Ammon's horn (tissue), 1 donor: ENCODE measurements at places on chromosomes 6 and 20.

- DNase-seq, result no peak
Measured at GRCh38 chr6:146017672-146018071, 11.2 kb upstream of the GRM1 start.

DNA sequence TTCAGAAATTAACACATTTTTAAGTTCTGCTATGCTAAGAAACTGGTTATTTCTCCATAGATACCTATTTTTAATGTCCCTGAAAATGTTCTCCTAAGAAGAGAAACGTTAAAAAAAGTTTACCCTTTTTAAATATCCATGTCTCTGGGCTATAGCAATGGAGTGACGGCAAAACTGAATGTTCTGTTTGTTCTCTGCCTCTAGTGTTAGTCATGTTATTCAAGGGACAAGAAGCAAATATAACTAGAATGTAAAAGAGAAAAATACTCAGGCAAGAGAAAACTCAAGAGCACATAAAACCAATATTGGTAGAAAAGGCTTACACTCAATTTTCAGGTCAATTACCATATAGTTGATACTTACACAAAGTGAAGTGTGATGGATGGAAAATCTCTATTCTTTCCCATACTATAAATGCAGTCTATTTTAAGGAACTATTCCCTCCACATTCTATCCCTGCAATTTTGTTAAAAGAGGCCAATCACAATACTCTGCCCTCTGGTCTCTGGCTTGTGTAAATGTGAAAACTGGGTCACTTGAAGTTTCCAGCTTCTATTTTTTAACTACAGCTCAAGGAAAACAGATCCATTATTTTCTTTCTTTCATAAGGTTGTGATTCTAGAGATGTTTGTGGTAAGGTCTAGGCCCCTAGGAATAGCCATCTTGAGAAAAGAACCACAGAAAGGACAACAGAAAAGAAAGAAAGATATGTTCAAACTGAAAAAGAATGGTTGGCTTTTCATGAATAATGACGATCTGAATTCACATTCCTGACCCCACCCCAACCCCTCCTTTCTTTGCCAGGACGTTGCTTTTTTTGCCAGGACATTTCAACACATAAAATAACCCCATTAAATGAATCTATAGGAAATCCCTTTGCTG lies 200.3 kb upstream of the FAM83B start:
- DNase-seq, result no peak

DNA sequence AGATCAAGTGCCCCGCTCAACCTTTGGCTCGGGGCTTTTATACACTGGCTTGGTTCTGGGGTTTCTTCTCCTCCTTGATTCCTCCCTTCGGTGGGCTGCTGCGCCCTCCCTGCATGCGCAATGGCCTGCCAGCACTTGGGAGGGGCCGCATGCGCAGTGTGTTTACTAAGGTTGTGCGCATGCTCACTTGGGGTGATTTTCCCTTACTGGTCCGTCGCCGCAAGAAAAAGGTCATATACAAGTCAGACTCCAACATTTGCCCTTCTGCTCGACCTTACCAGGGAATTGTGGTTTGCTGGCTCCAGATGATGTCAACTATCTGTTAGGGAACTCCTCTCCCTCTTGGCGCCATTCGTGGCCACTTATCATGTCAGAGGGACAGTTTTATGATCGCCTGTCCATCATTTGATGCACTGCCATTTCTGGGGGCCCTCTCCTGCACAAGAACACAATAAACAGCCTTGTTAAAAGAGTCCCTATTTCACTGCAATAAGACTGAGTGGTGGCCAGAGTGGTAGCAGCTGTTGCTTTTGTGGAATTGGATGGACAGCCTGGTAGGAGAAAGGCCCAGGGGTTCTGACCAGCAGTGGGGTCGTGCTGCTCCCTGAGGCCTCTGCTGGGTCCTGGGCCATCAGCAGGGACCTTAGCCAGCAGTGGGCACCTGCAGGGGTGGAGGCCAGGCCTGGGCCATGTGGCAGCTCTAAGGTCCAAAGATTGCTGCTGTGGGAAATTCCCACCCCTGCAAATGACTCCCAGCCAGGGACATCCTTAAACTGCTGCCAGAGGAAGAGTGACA lies 2.8 kb upstream of the LBP start:
- DNase-seq, result no peak

DNA sequence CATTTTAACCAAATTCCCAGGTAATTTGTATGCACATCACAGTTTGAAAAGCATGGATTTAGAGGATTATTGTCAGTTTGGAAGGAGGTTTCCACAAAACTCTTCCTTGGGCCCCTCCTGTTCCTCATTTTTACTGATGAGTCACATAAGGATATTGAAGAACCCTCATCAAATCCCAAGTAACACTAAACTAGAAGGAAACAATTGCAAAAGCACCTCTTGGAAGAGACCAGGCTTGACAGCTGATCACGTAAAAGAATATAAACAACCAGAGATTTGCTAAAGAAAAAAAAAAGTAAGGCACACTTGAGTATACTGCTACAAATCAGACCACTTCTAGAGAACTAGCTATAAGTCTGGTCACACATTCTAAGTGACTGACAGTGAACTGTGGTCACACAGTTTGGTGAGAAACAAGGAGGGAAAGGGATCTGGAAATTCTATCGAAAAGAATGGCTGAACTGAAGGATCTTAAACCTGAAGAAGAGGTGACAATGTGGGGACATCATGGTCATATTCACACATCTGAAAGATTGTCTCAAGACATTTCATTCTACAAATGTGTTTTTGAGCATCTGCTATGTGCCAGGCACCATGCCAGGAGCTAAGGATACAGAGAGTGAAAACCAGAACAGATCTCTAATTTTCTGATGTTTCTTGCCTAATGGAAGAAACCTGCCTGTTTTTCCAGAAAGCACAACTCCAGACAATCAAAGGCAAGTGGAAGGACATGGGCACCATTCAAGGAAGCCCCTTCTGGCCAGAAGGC lies 24.1 kb downstream of the ZHX3 start:
- DNase-seq, result no peak

DNA sequence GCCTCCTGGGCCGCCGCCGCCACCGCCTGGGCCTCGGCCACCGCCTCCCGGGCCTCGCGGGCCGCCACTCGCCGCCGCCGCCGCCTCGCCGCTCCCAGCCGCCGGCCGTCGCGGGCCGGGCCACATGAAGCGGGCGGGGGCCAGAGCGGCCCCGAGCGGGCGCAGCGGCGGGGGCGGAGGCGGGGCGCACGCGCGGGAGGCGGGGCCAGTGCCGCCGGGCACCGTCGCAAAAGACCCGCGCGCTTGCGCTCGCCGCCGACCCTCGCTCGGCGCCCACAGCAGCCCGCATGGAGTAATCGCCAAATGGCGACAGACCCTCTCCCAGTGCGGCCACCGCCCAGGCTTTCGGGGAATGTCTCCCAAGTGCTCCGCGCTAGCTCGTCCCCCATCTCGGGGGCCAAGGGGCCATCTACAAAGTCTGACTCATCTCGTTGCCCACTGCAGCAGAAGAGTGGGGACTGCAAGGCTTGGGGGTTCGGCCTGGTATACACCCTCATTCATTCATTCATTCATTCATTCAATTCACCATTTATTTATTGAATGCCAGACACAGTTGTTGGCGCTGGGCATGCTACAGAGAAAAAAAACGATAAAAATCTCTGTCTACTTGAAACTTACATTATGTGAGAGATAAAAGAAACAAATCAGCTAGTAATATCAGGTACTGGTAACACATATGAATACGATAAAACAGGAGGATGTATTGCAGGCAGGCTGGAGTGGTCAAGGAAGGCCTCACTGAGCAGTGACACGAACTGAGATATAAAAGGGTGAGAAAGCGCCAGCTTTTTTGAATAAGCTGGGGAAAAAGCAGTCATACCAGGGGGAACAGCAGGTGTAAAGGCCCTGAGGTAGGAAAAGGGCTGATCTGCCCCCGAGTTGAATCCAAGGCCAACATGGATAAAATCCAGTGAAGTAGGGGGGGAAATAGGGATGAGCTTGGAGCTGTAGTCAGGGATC lies at the start of gene B4GALT5:
Gene B4GALT5, minus strand, starts transcription at position 126 of the 960 bp plus-strand sequence. CDS start 188 bp downstream, outside the sequence.
- peak; percentile 84 for DNase-seq

DNA sequence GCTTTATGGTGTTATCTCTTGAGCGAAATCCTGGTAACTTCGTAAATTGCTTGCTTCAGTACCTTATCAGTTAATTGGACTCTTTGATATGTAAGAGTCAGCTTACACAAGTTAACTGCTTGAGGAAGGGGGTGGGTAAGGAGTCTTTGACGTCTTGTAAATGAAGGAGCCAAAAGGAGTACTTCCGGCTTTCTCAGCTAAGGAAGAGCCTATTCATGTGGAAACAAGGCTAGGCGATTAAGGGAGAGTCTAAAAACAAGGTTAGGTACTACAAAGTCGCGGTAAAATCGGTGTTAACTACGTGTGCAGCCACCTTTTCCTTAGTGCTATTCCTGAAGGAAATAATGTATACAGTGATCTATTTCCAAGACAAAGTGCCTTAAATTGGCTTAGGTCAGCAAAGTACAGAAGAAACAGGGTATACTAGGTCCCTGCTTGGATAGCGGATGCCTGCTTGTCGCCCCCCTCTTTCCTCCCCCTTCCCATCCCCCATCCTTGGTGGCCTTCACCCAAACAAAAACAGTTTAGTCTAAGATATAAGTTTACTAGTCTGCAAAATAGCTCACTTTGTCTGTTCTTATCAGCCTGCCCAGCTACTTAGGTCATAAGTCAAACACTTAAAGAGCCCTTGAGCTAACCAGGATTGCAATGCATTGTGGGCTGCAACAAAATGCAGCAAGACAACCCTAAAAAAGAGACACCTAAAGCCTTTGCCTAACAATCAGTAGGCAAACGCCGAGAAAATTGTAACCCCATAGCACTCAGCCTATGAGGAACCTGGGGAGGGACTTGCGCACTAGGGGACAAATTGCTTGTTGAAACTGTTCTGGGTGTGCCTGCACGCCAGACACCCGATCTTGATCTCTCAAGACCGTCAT lies 147.3 kb downstream of the TRIM27 start:
- DNase-seq, result no peak

DNA sequence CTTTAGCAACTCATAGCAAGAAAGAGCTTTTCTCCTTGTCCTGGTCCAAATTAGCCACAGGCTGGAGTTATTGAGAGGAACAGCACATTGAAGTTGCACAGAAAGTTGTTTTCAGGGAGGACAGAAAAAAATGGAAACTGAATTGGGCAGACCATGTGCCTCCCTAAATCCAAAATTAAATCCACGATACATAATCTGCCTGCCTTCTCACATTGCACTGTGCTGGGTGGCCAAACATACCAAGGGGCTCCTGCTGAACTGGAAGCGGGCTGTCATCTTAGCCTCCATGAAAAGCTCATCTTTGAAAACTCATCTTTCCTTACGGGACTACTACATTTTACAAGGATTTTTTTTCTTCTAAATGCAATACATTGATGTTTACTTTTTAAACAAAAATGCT lies 59.9 kb downstream of the TNFAIP3 start:
- DNase-seq, result no peak

- DNase-seq, result no peak
Measured at GRCh38 chr6:6362056-6362840, 41.8 kb upstream of the F13A1 start.

DNA sequence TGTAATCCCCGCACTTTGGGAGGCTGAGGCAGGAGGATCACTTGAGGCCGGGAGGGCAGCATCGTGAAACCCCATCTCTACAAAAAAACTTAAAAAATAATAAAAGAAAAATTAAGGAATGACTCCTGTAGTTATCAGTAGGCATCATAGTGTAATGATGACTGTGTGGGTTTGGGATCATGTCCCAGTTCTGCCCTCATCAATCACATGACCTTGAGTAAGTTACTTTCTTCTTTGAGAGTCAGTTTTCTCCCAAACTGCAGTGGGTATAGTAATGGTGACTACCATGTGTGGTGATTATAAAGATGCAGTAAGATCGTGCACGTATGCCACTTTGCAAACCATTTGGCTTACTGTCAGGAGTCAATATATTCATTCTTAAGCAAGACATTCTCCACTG lies 89.2 kb downstream of the TXNDC5 start:
- DNase-seq, result no peak

DNA sequence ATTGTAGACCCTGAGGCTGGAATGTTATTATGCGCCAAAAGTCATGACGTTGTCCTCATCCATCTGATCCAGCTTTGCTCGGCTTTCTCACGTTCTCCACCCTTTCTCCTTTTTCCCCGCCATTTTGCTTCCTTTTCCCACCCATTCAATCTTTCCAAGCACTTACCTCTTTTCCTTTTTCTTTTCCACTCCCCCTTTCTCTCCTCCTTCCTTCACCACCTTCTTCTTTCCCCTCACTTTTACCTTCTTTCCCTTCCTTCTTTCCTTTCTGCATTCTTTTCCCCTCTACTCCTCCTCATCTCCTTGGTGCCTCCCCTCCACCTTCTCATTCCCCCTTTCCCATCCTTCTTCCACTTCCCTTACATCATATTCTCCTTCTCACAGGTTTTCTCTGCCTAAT lies 304.8 kb upstream of the TSHZ2 start:
- no peak for DNase-seq

DNA sequence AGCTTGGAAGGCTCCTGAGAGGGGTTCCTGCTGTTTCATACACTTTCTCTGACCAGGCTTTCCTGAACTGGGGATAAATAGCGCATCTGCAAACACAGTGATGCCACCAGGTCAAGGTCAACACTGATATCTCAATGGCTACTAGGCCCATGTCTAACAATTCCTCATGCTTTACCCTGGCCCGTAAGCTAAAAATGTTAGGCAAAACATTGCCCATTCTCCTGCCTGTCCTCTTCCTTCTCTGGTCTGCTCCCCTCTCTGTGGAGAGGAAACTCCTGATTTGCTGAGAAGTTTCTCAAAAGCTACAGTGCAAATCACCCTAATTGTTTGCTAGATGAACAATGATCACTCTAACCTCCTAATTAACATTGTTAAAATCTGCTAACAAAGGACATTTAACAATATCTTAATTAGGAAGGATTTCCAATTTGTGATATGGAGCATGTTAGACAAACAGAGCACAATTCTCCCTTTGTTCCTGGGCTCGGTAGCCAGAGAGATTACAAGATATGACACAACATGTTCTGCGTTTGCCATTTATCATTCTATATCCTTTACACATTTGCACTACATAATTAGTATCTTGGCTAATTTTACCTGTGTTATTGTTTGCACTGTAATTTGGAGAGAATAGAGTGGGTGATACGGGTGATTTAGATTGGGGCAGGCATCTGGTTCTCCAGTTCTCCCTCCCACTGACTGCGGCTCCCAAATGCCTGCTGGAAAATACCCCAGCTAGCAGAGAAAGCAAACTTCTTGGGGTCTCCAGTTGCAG lies 266.8 kb downstream of the CD83 start:
- DNase-seq, result no peak

GRCh38 chr20:60820918-60821317 lies 431.1 kb upstream of the CDH4 start:
- DNase-seq, result no peak
